ENCODE measurements at places on chromosomes 6 and 20.
A peak's percentile ranks its signal among the peaks of the same experiment; 100 is the strongest.

- DNase-seq, result no peak
Measured at GRCh38 chr20:58630063-58630462, 21.0 kb upstream of the STX16 start.

DNA sequence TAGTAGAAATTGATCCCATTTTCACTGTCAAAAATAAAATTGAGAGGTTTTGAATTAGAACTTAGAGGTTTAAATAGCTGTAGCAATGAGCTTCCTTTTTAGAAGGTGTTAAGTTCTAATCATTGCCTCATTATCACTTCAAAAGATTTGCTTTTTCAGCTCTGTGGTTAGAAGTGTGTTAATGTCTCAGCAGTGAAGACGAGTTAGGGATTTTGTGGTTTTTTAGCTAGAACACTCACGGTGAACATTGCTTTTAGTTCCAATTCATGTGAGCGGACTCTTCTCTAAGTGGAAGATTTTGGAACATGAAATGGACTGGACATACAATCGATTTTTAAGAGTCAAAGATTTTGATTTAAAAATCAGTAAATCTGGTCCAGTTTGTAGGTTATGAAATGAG, 12.7 kb upstream of the IFNGR1 start:
- DNase-seq, result no peak

- no peak for DNase-seq
Measured at GRCh38 chr6:82786248-82786647, 279.4 kb downstream of the UBE3D start.

GRCh38 chr20:16947479-16947878, 199.3 kb downstream of the OTOR start:
- no peak for DNase-seq

GRCh38 chr6:69813508-69813907, 16.7 kb upstream of the LMBRD1 start:
- DNase-seq, result no peak

DNA sequence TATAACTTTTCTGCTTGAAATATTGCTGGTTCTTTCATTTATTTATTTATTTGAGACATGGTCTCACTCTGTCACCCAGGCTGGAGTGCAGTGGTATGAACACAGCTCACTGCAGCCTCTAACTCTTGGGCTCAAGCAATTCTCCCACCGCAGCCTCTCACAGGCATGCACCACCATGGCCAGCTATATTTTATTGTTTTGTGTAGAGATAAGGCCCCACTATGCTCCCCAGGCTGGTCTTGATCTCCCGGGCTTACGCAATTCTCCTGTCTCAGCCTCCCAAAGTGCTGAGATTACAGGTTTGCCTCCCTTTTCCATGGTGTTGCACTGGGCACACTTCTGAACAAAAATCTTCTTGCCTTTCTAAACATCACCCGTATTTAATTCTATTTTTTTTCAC, 39.1 kb upstream of the RNGTT start:
- no peak for DNase-seq

DNA sequence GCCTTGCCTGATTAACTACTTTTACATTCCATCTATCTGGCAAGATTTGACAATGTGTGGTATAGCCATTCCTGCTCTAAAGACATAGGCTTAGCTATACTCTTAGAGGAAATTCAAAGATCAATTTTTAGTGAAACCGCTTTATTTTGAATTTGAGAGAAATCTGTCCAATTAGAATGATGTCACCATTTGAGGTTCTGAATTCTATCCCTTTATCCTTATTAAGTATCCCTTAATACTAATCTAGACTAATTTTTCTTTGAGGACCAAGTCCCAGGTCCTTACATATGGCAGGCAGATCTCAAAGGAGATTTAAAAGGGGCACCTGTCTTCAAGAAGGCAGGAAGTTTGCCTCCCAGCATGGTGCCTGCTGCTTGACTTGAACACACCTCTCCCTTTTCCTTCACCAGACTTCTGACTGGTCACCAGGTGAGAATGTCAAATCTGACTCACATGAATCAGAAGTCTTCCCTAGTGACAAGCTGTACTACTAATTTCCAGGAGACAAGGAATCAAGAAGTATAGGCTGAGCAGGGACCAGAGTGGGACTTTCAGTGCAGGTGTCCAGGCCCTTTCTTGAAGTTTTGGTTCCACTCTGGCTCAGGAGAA, 15.0 kb upstream of the MRAP2 start:
- no peak for DNase-seq

- DNase-seq, result no peak
Measured at GRCh38 chr6:53139841-53140413, 8.7 kb downstream of the GCM1 start.

DNA sequence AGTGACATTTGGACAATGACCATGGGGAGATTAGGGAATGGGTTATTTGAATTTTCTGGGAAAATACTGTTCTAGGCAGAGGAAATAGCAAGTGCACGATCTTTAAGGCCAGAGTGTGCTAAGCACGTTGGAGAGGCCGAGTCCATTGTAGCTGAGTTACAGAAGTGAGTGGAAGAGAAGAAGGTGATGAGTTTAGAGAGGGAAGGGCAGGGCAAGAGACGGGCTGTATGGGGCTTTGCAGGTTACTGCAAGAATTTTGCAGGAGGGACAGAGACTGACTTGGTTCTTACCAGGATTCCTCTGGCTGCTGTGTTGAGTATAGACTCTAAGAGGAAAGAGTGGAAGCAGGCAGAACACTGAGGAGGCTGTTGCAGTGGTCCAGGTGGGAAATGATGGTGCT, 1.1 kb upstream of the NCOA3 start:
- DNase-seq, result no peak

- no peak for DNase-seq
Measured at GRCh38 chr6:139278190-139278589, 13.6 kb downstream of the TXLNB start.

- no peak for DNase-seq
Measured at GRCh38 chr20:22866812-22867341, 168.2 kb upstream of the SSTR4 start.

GRCh38 chr6:63546236-63546635, 26.0 kb upstream of the LOC128125822 start:
- DNase-seq, result no peak

DNA sequence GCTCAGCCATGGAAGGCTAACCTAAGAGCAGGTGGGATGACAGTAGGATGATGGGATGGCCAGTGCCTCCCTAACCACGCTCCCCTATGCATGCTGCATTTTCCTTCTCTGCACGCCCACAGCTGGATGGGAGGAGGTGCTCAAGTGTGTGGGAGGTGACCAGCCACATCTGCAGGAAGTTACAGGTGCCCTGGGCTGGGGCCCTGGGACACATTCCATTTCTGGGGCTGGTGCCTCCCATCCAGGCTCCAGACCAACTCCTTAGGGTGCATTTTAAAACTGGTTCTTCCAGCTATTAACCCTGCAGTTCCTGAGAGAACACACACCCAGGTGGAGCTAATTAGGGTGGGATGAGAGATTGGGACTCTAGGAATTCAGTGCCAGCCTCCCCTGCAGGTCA, 135.3 kb upstream of the ARMC2 start:
- DNase-seq, result no peak

DNA sequence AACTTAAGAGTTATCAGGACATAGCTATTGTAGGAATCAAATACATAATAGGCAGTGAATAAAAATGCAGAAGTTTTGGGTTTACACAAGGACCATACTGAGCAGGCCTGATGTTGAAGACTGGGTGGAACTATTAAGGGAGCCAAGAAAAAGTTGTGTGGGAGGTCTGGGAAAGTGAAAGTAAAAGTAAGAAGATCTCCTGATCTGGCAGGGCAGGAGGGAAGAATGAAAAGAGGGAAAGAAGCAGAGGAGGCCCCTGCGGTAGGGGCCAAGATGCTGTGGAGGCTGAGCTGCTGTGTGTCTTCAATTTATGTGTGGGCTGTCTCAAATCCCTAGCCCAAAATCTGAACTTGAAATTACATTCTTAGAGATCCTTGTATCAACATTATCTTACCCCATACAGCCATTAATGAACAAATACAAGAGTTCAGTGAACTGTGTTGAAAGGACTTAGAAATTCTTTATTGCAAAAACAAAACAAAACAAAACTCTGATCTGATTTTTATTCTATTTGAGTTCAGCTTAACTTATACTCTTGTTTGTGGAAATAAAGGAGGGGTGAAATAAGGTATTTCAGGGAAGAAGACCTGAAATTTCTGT, 1183.8 kb downstream of the HACE1 start:
- no peak for DNase-seq

DNA sequence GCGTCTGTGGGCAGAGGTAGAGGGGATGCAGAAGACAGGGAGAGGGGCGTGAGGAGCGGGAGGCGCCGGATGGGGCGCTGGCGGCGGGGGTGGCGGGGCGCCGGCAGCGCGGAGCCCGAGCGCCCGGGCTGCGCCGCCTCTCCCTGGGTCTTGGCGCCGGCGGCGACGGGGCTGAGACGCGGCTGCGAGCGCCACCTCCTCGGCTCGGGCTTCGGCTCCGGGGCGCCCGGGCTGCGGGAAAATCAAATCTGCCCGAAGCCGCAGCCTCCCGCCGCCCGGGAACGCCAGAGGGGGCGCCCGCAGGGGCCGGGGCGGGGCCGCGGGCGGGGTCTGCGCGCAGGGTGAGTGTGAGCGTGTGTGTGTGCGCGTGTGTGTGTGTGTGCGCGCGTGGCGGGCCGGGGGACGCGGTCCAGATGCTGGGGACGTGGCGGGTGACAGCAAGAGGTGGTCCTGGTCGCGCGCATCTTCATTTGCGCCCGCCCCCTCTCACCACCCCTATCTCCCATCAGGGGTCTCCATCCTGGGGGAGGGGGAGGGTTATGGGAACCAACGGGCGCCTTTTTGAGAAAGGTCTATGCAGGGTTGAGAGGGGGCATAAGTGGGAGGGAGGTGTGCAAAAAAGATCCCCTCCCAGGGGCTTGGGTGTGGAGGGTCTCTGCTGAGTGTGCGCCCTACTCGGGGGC, 646 bp upstream of the CPNE5 start:
- no peak for DNase-seq

DNA sequence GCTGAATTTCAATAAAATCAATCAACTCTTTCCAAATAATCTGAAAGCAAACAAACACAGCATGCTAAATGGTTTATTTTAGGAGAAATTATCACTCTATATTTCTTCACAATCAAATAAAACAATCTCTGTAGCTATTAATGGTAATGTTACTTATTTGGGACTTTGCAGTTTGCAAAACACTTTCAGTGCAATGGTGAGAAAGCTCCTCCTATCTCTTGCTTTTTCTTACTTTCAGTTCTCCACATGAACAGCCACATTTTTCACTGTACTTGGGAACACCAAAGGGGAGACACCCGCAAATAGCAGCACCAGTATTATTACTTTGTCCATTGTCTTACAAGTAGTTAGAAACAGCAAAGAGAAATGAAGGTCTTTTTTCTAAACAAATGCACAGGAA, 92.4 kb downstream of the DST start:
- DNase-seq, result no peak

DNA sequence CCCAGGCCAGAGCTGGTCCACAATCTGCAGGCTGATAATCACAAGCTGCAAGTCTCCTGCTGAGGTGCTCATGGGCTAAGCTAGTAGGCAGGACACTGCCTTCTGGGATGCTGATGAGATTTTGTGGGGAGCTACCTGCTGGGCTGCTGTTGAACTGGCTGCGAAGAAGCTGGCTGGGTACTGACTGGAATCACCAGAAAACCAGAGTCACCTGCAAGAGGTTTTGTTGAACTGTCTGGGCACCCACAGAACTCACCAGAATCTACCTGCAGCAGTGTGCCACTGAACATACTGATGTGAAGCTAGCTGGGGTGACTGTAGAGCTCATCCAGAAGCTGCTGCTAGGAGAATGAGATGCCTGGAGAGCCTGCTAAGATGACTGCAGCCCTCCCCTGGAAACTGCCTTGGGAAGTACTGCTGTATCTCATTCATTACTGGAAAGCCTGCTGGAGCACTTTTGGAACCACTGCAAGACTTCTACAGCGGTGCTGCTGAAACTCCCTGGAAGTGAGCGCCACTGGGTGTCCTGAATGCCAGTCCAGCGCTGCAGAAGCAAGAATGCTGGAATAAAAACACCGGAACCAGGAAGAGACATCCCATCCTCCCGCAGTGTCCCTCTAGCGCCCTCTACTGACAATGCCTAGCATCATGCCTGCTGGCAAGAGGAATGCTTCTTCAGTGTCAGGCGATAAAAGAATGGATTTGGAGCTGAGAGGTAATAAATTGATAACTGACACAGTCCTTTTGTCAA, 64.9 kb upstream of the ARHGAP18 start:
- peak; percentile 60 for DNase-seq

- no peak for DNase-seq
Measured at GRCh38 chr20:2340823-2341222, 39.9 kb upstream of the TGM6 start.

- DNase-seq, result no peak
Measured at GRCh38 chr20:41290804-41291389, 26.6 kb downstream of the ZHX3 start.

- no peak for DNase-seq
Measured at GRCh38 chr6:126914801-126915200, 203.7 kb upstream of the RSPO3 start.

GRCh38 chr6:1617466-1618310, 8.0 kb downstream of the FOXC1 start:
- DNase-seq, result no peak

- peak; percentile 32 for DNase-seq
Measured at GRCh38 chr6:168179702-168180382, 100.8 kb upstream of the FRMD1 start.

DNA sequence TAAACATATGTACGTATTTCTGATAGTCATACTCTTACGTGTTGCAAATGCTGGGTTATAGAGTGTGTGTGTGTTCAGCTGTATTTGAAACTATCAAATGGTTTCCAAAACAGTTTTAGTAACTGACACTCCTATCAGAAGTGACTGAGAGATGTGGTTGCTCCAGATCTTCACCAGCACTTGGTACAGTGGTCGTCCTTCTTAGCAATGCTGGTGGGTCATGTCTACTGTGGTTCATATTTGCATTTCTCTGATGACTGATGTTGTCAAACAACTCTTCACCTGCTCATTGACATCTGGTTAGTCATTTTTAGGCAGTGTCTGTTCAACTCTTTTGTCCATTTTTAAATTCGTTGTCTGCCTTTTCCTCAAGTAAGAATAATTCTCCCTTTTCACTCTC, 259.3 kb downstream of the KIF16B start:
- DNase-seq, result no peak
